HT-29 (cell line): ENCODE measurements at places on chromosomes 2 and 18. TPM values are rescaled to one million over a fixed set of nuclear protein-coding genes. Genes with fewer than 3 reads are reported as not detected.

The EGR4 gene
- total RNA-seq = 0.37 and 2.2 TPM in 2 replicates

The GKN2 gene
- not detected in 2 replicates for total RNA-seq

The KLF7 gene
- 0.03 TPM in 1 of 2 replicates, not detected in the other for total RNA-seq

The NR4A2 gene
- total RNA-seq = 4.1 and 5.2 TPM in 2 replicates

The C2orf15 gene
- total RNA-seq = 4.6 and 4.9 TPM in 2 replicates

The TMX3 gene
- total RNA-seq = 6.7 and 16.2 TPM in 2 replicates

The VSNL1 gene
- not detected in 2 replicates for total RNA-seq

The PLB1 gene
- 0.26 TPM in 1 of 2 replicates, not detected in the other for total RNA-seq

The SERPINB10 gene
- not detected in 2 replicates for total RNA-seq

The MC2R gene
- total RNA-seq = not detected in 2 replicates

The SOX11 gene
- not detected in 2 replicates for total RNA-seq

The DLGAP1 gene
- total RNA-seq = 0.08 and 0.53 TPM in 2 replicates

The DSG4 gene
- total RNA-seq = 0.03 and 0.38 TPM in 2 replicates

The LYPD6B gene
- total RNA-seq = 2.1 and 3.1 TPM in 2 replicates

The IL36G gene
- total RNA-seq = not detected in 2 replicates

The KIAA2012 gene
- 0.05 TPM in 1 of 2 replicates, not detected in the other for total RNA-seq

The SELENOI gene
- total RNA-seq = 23.6 and 32.9 TPM in 2 replicates

The CCDC102B gene
- not detected in 2 replicates for total RNA-seq

The OBSL1 gene
- 0.86 and 1.3 TPM in 2 replicates for total RNA-seq

The LCLAT1 gene
- total RNA-seq = 14.6 and 15.1 TPM in 2 replicates

The REG1B gene
- total RNA-seq = not detected in 2 replicates

The TMEM17 gene
- total RNA-seq = 0.56 and 1.7 TPM in 2 replicates

The GPR35 gene
- total RNA-seq = 176 and 180 TPM in 2 replicates

The FLACC1 gene
- total RNA-seq = 0.13 and 1.2 TPM in 2 replicates

The NMS gene
- total RNA-seq = not detected in 2 replicates

The TMSB10 gene
- 4,823 and 6,107 TPM in 2 replicates for total RNA-seq

The RAB31 gene
- total RNA-seq = 1.7 and 1.9 TPM in 2 replicates

The PDCD1 gene
- not detected in 2 replicates for total RNA-seq

The SLC38A11 gene
- total RNA-seq = 5.3 and 6.8 TPM in 2 replicates

The KCNJ13 gene
- total RNA-seq = not detected in 2 replicates

The TIGD1 gene
- 6.0 and 7.0 TPM in 2 replicates for total RNA-seq

The RNF152 gene
- total RNA-seq = not detected in 2 replicates

The NCKAP5 gene
- 0.03 TPM in 1 of 2 replicates, not detected in the other for total RNA-seq

The RAB6C gene
- total RNA-seq = not detected in 2 replicates

The KCNG3 gene
- total RNA-seq = 0.10 and 0.81 TPM in 2 replicates

The BCL2L11 gene
- total RNA-seq = 9.7 and 24.5 TPM in 2 replicates

The ABCB11 gene
- 0.08 TPM in 1 of 2 replicates, not detected in the other for total RNA-seq
